ENCODE measurements at places on chromosomes 4 and X.

DNA sequence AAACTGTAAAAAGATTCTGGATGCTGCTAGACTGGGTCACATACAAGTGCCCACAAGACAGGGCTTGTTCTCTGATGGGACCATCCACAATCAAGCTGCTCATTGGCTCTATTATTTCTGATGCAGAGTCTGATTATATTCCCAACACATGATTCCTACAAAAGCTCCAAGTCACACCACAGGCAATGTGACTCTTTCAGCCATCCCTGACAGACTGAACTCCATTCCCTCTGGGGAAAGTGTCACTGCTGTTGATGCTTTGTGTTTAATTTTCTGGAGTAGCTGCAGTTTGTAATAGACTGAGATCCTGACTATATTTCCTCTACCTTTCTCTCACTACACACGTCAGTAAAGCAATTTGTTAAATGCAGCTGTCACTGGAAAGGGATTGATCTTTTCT lies 55.4 kb upstream of the BCLAF3 start:
- no peak for DNase-seq

DNA sequence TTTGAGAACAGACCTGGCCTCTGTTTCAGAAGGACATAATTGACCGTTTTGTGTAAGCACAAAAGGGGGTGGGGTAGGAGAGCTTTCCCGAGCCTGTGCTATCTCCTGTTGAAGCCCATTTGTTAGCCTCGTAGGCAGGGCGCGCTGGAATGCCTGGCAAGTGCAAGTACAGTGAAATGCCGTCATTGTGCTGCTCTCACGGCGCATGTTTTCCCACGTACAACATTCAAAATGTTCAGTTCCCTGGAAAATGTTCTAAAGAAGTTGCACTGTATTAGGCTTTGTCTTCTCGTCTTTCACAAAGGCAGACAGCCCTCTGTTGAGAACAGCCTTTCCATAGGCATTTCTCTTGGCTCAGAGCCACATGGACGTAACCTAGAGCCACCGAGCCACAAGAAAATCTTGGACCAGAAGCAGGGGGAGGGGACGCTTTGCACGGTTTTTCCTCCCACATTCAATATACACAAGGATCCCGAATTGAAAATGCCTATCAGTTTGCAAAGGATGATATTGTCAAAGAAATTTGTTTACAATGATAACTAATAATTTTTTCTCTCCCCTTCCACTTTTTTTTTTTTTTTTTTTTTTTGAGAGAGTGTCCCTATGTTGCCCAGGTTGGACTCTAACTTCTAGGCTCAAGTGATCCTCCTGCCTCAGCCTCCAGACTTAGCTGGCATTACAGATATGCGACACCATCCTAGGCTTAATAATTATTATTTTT lies 54.6 kb upstream of the RAPGEF2 start:
- no peak for DNase-seq

GRCh38 chr4:180674619-180675358 lies 1568.4 kb upstream of the TENM3 start:
- DNase-seq, result no peak

DNA sequence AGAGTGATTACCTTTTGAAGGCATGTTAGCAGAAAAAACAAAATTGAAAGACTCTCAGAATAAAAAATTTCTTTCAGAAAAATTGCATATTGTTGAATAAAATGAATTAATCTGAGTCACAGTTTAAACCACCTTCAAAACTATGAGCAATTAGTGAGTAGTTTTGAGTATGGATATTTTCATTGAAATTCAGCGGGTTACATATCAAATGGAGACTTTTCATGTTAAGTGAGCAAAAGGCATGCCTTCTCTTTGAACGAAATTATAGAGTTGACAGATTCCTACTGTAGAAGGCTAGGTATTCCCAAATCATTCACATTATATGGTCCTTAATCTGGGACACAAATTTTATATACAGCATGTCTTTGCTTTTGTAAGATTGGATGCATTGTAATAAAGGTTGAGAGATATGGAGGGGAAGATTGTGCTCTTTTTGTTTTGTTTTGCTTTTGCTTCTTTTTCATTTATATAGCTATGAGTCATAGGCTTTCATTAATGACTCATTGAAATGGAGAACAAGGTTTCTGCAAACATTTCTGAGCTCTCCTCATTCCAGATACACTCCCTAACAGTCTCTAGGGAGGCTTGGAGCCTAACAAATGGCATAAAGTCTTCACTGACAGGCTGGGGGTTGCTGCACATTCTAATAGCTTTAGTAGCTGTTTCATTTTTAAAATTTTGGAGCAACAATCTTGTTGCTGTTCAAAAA lies 21.6 kb downstream of the PCDH18 start:
- DNase-seq, result no peak

- DNase-seq, result no peak
These were observed 130.6 kb downstream of the FRYL start for GRCh38 chr4:48649505-48649904.

GRCh38 chr4:30844861-30845582 lies 124.9 kb downstream of the PCDH7 start:
- no peak for DNase-seq

DNA sequence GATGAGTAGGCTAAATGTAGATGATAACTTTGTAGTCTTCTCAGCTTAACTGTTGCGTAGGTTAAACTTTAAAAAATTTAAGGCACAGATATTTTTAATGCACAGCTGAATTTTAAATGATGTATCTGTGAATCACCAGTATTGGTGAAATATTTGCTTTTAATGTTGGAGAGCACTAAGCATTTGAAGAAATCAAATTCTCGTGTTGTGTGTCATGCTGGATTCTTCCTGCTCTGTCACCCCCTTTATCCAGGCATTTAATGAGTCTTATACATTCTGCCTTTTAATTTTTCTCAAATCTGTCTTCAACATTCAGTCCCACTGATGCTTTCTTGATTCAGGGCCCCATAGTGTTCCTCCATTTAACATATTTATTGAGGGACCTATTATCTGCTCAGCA lies 76.7 kb downstream of the SLC4A4 start:
- DNase-seq, result no peak

DNA sequence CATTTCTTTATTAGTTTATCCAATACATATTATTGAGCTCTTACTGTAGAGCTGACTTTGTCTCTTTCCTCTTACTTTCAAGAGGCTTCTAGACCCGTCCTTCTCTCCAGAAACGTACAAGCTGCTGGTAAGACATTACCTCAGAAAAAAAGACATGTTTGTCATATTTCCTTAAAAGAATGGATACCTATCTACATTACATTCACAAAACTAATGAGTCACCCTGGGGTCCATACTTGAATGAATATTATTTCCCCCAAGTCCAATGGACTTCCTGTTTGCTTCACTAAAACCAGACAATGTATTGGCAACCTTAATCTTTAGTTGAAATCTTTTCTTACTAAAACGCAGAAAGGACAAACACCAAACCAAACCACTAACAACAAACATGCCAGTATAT lies 176.5 kb upstream of the CLNK start:
- no peak for DNase-seq

GRCh38 chr4:179867300-179867878 lies 2375.8 kb upstream of the TENM3 start:
- no peak for DNase-seq

DNA sequence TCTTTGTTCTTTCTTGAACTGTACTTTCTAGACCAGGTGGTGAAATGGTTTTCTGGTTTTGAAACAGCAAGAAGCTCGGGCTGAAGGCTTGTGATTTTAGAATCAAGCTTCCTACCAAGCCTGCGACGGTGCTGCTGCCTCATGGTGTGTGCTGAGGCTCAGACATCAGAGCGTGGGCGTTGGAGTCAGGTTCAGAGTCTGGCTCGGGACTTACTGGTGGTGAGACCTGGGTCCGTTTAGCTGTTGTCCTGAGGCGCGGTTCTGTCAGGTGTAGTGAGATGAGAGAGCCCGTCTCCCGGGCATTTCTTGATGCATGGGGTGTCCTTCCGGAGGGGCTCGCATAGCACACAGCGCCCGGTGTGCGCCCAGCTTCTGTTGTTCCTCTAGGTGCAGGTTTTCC lies 19.7 kb upstream of the TADA2B start:
- no peak for DNase-seq

- DNase-seq, result no peak
These were observed 39.7 kb downstream of the ACOX3 start for GRCh38 chr4:8400632-8401325.

GRCh38 chr4:37392521-37393255 lies 148.1 kb downstream of the NWD2 start:
- no peak for DNase-seq

DNA sequence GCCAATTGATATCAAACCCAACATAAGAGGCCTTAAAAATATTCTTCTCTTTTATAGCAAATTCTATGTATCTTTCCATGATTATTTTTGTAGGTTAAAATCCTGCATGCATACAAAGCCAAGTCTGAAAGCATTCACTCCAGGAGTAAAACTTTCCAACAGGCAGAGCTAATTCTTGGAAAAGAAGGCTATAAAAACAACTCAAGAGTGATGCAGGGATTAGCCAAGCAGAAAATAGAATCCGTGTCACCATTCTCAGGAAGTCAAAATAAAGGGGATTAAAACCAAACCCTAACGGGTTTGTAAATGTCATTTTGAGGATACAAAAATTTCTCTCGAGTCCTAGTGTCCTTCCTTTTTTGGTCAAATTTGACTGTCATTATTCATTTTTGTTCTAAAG lies 412.4 kb downstream of the DMD start:
- DNase-seq, result no peak

- no peak for DNase-seq
These were observed 7.6 kb downstream of the CITED1 start for GRCh38 chrX:72297953-72298730.

DNA sequence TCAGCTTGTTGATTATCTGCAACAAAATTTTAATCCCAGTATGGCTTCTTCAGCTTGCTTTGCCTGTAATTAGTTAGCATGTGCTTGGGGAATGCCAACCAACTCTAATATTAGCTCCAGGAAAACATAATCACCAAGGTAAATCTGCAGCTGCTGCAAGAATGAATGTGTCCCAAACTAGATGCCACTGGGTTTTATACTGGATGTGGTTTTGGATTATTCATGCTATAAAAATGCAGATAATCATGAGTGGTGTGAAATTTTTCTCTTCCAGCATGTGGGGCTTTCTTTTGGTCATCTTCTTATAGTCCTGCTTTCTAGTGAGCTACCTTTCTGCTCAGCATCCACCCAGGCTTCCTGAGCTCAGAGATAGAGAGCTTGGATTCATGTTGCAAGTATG lies 295.9 kb upstream of the CASK start:
- DNase-seq, result no peak

- DNase-seq, result no peak
These were observed 54.7 kb downstream of the TMEM131L start for GRCh38 chr4:153520801-153521329.

GRCh38 chr4:86522349-86522748 lies 71.8 kb upstream of the PTPN13 start:
- no peak for DNase-seq

DNA sequence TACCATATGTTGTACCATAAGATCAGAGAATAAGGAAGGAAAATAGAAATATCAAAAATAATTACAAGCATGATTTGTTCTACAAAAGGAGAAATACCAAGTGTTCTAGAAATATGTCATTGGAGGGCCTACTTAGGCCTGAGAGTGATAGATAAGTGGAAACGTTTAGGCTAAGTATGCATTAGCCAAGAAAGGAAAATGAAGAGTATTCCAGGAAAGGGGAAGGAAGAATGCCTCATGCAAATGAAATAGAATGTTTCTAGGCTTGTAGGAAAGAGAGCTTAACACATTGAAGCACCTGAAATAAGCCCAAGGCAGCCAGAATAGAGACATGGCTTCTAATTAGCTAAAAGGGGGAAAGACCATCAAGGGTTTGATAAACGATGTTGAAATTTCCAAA lies 595.7 kb upstream of the ATOH1 start:
- no peak for DNase-seq

- DNase-seq, result no peak
These were observed 503.3 kb upstream of the FAM241A start for GRCh38 chr4:111641813-111642579.

DNA sequence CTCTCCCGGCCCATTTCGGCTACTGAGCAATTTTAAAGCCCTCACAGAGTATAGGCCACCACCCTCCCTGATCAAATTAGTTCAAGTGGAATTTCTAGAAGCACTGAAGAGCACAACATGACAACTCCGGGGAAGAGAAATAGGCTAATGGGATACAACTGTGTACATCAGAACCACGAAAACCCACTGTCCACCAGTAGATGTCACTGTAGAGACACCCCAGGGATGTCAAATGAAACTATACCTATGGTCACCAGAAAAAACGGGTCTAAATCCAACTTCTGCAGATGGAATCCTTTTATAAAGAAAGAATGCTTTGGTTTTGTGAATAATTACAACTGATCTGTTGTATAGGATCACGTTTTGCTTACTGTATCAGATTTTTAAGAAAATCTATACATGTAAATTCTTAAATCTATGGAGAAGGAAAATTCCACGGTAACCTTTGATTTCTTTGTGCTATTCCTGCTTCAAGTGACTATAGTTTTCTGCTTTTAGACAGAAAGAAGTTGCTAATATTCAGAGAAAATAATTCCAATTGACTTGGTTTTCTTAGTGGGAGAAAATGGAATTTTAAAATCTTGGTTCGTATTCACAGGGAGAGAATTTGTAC lies 29.5 kb upstream of the MAP3K15 start:
- DNase-seq, result peak; percentile 26

DNA sequence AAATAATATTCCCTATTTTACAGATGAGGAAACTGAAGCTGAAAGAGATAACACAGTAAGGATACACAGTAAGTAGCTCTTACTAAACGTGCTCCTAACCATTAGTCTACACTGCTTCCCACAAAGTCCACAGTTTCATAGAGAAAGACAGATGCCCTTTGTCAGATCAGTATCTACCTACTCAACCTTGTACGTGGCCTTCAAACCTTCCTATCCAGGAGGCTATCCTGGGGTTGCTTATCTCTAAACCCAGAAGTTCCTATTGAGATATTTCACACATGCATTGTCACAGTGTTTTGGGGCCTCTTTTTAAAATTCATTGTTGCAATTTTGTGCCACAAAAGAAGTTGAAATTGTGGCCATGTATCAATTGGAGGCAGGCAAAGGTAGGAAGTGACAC lies 208.0 kb downstream of the ENOX2 start:
- DNase-seq, result no peak

- DNase-seq, result no peak
These were observed 4.3 kb downstream of the GABRQ start for GRCh38 chrX:152641996-152642395.

DNA sequence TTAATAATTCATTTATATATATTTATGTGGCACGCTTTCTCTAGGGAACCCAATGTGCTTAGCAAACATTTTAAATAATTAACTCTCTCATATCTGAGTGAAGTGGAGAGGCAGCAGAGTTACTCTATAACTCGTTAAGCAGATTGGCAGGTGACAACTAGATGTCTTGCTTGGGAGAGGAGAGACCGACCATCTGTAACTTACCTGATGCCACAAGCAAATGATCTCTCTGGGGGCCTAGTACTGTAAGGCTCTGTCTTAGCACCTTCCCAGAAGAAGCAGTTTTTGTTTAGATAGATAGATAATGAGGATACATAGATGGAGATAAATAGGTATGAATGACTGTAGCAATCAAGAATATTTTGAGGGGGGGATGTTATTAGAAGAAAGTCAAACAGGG lies 11.9 kb upstream of the SEL1L3 start:
- DNase-seq, result no peak

GRCh38 chr4:25347971-25348370 lies 29.1 kb upstream of the ANAPC4 start:
- no peak for DNase-seq

Measured in activated naive CD4-positive, alpha-beta T cell treated with anti-CD3 and anti-CD28 coated beads, Interleukin-2, amount 50 U/mL, for 16 hours (primary cell).